ENCODE measurements at places on chromosomes 12 and 14. TPM values are rescaled to one million over a fixed set of nuclear protein-coding genes. Genes with fewer than 3 reads are reported as not detected.

The SYCP3 gene
- polyA plus RNA-seq = 1.1 TPM

The CPNE8 gene
- polyA plus RNA-seq = 6.4 TPM

The RDH11 gene
- 69.2 TPM for polyA plus RNA-seq

The OTOGL gene
- 0.66 TPM for polyA plus RNA-seq

The PRR4 gene
- 8.6 TPM for polyA plus RNA-seq

The IGF1 gene
- polyA plus RNA-seq = 15.7 TPM

The MYF5 gene
- polyA plus RNA-seq = not detected

The RAD51AP1 gene
- polyA plus RNA-seq = 22.3 TPM

The CMA1 gene
- not detected for polyA plus RNA-seq

The OR11H7 gene
- polyA plus RNA-seq = 0.98 TPM

The ANKRD52 gene
- 40.1 TPM for polyA plus RNA-seq

The CNOT2 gene
- polyA plus RNA-seq = 129 TPM

The PAPLN gene
- 9.0 TPM for polyA plus RNA-seq

The GARIN6 gene
- not detected for polyA plus RNA-seq

The CD9 gene
- polyA plus RNA-seq = 100 TPM

The BBS10 gene
- polyA plus RNA-seq = 28.0 TPM

The EID3 gene
- 5.9 TPM for polyA plus RNA-seq

The MDGA2 gene
- 0.49 TPM for polyA plus RNA-seq

The HCAR3 gene
- polyA plus RNA-seq = 0.15 TPM

The CLSTN3 gene
- polyA plus RNA-seq = 68.3 TPM

The EGLN3 gene
- 33.0 TPM for polyA plus RNA-seq

The ATG14 gene
- 24.0 TPM for polyA plus RNA-seq

The INTS13 gene
- 31.6 TPM for polyA plus RNA-seq

The P2RX2 gene
- 10.4 TPM for polyA plus RNA-seq

The CDKL1 gene
- polyA plus RNA-seq = 16.3 TPM

The IL22 gene
- not detected for polyA plus RNA-seq

The METAP2 gene
- 141 TPM for polyA plus RNA-seq

The HOXC11 gene
- not detected for polyA plus RNA-seq

The PMCH gene
- 0.58 TPM for polyA plus RNA-seq

The MYH6 gene
- polyA plus RNA-seq = not detected

The LHX5 gene
- not detected for polyA plus RNA-seq

The SIRT4 gene
- polyA plus RNA-seq = 2.8 TPM

The ANO2 gene
- polyA plus RNA-seq = 6.8 TPM

The NTN4 gene
- polyA plus RNA-seq = 31.0 TPM

The CLEC6A gene
- not detected for polyA plus RNA-seq

The B4GALNT3 gene
- 5.0 TPM for polyA plus RNA-seq

The SYNE3 gene
- 2.2 TPM for polyA plus RNA-seq

The USP44 gene
- 3.7 TPM for polyA plus RNA-seq

The FLVCR2 gene
- polyA plus RNA-seq = 11.2 TPM

The IL26 gene
- polyA plus RNA-seq = not detected

The CKB gene
- 205 TPM for polyA plus RNA-seq

The AQP6 gene
- 0.31 TPM for polyA plus RNA-seq
